Heart left ventricle (tissue), 16 donors: ENCODE measurements at places on chromosomes 3 and 15. TPM values are rescaled to one million over a fixed set of nuclear protein-coding genes. Genes with fewer than 3 reads are reported as not detected.

- no peaks in the 10 kb centered on the region for H3K27me3 ChIP-seq
- H3K36me3 ChIP-seq: no peaks in the 10 kb centered on the region
- no peaks in the 10 kb centered on the region for H3K4me1 ChIP-seq
- DNase-seq: no peak
These were observed 681.3 kb downstream of the ROBO1 start for GRCh38 chr3:79086514-79086913.

GRCh38 chr3:111336511-111336910 is 205.5 kb upstream of the CD96 start:
- no peak overlapping the region for H3K4me3 ChIP-seq

GRCh38 chr3:143865302-143865701 is 17.0 kb upstream of the SLC9A9 start:
- no peaks in the 10 kb centered on the region for H3K27me3 ChIP-seq
- no peak overlapping the region for H3K4me3 ChIP-seq
- no peaks in the 10 kb centered on the region for H3K4me1 ChIP-seq
- H3K36me3 ChIP-seq: no peaks in the 10 kb centered on the region
- DNase-seq: no peak

- H3K4me1 ChIP-seq: no peaks in the 10 kb centered on the region
- H3K4me3 ChIP-seq: no peak overlapping the region
These were observed 103.3 kb upstream of the PRTG start for GRCh38 chr15:55846116-55846707.

DNA sequence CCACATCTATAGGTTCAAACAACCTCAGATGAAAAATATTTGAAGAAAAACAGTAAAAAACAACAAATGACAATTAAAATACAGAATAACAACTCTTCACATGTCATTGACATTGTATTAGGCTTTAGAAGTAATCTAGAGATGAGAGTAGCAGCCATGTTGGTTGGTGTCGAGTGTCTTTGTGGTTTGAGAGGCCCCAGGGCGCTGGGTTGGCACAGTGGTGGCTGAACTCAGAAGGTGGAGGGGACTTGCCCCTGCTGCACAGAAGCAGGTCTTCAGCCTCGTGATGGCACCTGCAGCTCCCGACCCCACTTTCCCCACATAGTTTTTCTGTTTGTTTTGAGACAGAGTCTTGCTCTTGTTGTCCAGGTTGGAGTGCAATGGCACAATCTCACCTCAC is 187.2 kb downstream of the OSBPL10 start:
- no peaks in the 10 kb centered on the region for H3K27me3 ChIP-seq
- no peak overlapping the region for H3K4me3 ChIP-seq
- DNase-seq: no peak
- H3K36me3 ChIP-seq: no peaks in the 10 kb centered on the region
- no peaks in the 10 kb centered on the region for H3K4me1 ChIP-seq

DNA sequence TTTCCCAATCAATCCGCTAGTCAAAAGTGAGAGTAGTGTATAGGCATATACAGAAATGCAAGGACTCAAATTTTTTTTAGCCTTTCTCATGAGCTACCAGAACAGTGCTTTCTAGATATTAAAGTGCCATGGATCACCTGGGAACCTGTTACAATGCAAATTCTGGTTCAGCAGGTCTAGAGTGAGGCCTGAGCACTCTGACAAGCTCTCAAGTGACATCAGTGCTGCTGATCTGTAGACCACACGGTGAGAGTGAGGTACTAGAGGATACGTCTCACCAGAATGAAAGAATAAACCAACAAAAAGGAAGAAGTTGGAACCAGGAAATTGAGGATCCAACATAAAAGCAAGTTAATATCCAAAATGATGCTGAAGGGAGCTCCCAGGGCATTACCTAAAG is 16.0 kb upstream of the PLA2G4D start:
- no peaks in the 10 kb centered on the region for H3K36me3 ChIP-seq
- H3K27me3 ChIP-seq: no peaks in the 10 kb centered on the region
- no peaks in the 10 kb centered on the region for H3K4me1 ChIP-seq
- no peak for DNase-seq
- H3K4me3 ChIP-seq: no peak overlapping the region

GRCh38 chr3:114508976-114509375 is 215.1 kb downstream of the TIGIT start:
- H3K4me1 ChIP-seq: peaks cover 6% of the 10 kb centered on the region
- no peak overlapping the region for H3K4me3 ChIP-seq
- H3K27me3 ChIP-seq: no peaks in the 10 kb centered on the region
- no peaks in the 10 kb centered on the region for H3K36me3 ChIP-seq
- no peak overlapping the region for H3K27ac ChIP-seq

DNA sequence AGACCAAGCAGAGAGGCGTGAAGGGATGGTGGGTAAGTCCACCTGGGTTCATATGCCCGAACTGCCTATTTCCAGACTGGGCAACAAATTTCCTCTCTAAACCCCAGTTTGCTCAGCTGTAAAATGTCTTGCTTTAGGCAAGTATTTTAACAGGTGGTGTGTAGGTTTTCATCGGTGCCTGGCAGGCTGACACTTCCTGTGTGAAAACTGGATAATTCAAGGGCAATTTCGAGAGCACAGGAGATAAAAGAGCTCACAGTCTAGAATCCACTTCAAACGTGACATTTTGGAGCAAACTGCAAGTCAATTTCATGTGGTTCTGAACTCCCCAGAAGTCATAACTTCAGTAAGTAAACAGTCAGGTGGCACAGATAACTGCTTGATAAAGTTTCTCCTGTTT is 112.2 kb downstream of the OXNAD1 start:
- H3K27me3 ChIP-seq: no peaks in the 10 kb centered on the region
- no peak overlapping the region for H3K27ac ChIP-seq
- peaks cover 2% of the 10 kb centered on the region for H3K36me3 ChIP-seq
- peaks cover 54% of the 10 kb centered on the region for H3K4me1 ChIP-seq
- no peak for DNase-seq

DNA sequence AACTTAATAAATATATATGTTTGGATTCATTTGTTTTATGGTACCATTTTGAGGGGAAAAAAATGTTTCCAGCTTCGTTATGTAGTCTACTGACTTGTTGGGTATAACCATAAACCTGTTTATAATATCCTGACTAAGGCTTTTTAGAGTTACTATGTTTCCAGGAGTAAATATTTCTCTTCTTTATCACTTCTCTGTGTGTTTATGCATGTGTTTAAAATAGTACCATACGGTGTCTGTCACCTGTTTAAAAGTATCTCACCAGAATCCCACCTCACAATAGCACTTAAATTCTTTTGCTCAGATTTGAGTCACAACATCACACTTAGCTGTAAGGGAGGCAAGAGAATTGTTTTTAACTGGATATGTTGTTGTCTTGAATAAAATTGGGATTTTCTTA is 15.1 kb downstream of the LACTB start:
- H3K4me3 ChIP-seq: no peak overlapping the region
- H3K4me1 ChIP-seq: no peaks in the 10 kb centered on the region
- no peaks in the 10 kb centered on the region for H3K36me3 ChIP-seq
- H3K27me3 ChIP-seq: no peaks in the 10 kb centered on the region
- DNase-seq: no peak
- H3K27ac ChIP-seq: no peak overlapping the region

DNA sequence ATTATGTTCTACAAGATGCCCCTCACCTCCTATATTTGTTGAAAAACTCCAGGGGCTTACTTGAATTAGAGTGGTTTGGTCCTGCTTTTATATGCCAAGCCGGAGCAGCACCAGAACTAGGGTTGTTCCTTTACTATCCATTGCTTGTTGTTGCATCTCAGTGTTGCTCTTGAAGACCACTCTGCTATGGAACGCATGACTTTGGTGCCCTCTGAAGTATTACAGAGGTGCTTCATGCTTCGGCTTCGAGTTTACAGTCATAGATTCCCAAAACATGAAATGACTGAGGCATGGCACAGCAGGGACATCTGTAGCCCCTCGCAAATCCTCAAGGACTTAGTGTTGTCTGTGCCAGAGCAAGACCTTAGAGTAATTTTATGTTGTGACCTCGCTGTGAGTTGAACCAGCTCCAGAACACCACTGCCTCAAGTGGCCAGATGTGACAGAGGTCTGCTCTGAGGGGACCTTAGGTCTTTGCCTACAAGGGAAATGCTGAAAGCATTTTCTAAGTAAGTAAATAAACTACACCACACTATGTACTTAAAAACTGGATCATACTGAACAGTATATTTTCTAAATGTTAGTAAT is 67.2 kb upstream of the SIAH2 start:
- no peak overlapping the region for H3K27ac ChIP-seq
- H3K4me1 ChIP-seq: no peaks in the 10 kb centered on the region
- no peaks in the 10 kb centered on the region for H3K36me3 ChIP-seq
- H3K27me3 ChIP-seq: no peaks in the 10 kb centered on the region

- H3K4me3 ChIP-seq: no peak overlapping the region
- no peaks in the 10 kb centered on the region for H3K27me3 ChIP-seq
- no peaks in the 10 kb centered on the region for H3K36me3 ChIP-seq
- DNase-seq: no peak
- H3K27ac ChIP-seq: no peak overlapping the region
These were observed 16.1 kb upstream of the CTXND1 start for GRCh38 chr15:80268101-80268500.

The CACNA1D gene
- total RNA-seq: not detected

The OPA1 gene
- 106 TPM for total RNA-seq

The SOX2 gene
- 1.1 TPM for total RNA-seq

The TEX55 gene
- total RNA-seq: not detected

The VPS13C gene
- total RNA-seq: 30.7 TPM

The EAF2 gene
- total RNA-seq: 6.3 TPM

The RTF1 gene
- 19.1 TPM for total RNA-seq

The CYP11A1 gene
- total RNA-seq: 0.09 TPM

The TTC23 gene
- 13.4 TPM for total RNA-seq

The TAGLN3 gene
- 0.95 TPM for total RNA-seq

The LRTM1 gene
- not detected for total RNA-seq
